Lung (tissue), 17 donors: ENCODE measurements at places on chromosomes 2 and 18.

DNA sequence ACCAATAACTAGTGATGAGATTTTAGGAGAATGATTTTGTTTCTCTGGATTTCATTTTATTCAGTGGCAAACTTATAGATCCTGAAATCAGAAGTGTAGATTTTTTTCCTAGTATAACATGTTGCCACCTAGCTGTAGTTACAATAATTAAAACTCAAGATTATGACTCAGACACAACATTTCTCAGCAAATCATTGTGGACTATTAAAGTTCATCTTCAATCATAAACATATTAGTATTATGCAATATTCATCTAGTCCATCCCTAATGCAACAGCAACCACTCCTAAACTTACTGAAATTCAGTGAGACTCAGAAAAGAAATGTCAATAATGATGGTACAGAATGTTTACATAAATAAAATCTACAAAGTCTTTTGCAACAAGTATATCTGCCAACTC lies 51.3 kb downstream of the USP34 start:
- DNase-seq, result no peak

GRCh38 chr18:1994471-1994870 lies 576.8 kb downstream of the METTL4 start:
- no peak for DNase-seq

GRCh38 chr18:65435534-65435933 lies 315.3 kb upstream of the CDH7 start:
- DNase-seq, result no peak

DNA sequence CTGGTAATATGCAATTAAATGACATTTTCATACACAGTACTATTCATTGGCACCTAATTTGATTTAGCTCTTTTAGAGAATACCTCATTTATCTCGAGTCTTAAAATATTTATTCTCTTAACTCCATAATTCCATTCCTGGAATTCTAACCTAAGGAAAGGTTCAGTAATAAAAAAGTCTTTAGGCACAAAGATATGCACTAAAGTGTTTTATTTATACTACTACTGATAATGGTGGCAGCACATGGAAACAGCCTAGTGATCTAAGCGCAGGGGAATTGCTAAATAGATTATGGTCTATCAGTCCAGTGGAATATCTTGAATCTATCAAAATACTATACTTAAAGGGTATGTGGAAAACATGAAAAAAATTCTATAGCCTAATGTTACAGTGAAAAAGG lies 142.5 kb upstream of the LTBP1 start:
- DNase-seq, result peak; percentile 35

GRCh38 chr2:27033253-27033852 lies 588 bp downstream of the TMEM214 start:
- no peak for DNase-seq

GRCh38 chr2:46545015-46545839 lies 65.9 kb downstream of the TMEM247 start:
- DNase-seq, result no peak

DNA sequence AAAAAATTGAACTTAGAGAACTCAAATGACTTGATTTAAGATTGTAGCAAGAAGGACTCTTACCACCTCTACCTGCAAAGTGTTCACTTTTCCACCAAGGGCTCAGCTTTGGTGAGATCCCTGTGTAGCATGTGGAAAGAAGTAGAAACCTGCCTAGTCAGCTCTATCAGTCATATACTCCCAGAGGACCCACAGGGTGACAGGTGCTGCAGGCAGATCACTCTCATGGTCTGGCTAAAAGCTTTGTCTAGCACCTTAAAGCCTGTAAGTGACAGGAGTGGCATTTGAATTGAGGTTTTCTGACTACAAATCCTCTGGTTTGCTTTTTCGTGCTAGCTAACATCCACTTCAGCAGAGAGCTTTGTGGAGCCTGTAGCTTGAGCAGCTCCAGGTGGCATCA lies 18.7 kb upstream of the NEMP2 start:
- DNase-seq, result no peak

GRCh38 chr2:12506846-12507245 lies 209.9 kb upstream of the TRIB2 start:
- no peak for DNase-seq

DNA sequence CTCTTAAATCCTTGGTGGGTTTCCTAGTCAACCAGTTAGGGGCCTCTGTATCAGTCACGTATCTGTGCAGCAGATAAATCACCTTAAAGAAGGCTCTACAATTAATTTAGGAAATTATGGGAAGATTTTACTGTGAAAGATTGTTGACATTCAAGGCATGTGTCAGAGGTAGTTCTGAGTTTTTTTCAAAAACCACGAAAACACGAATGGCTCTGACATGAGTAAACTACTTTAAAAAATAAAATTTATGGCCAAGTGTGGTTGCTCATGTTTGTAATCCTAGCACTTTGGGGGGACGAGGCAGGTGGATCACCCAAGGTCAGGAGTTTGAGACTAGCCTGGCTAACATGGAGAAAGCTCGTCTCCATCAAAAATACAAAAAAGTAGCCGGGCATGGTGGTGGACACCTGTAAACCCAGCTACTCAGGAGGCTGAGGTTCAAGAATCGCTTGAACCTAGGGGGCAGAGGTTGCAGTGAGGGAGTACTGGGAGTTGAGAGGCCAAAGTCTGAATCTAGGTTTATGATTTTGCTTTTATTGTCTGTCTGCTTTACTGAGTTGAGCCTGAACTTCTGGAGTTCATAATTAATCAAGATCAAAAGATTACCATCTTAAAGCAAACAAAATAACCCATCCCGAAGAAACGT lies 77.1 kb downstream of the SPRED2 start:
- DNase-seq, result no peak

GRCh38 chr2:42741140-42741539 lies 22.8 kb downstream of the OXER1 start:
- DNase-seq, result no peak

DNA sequence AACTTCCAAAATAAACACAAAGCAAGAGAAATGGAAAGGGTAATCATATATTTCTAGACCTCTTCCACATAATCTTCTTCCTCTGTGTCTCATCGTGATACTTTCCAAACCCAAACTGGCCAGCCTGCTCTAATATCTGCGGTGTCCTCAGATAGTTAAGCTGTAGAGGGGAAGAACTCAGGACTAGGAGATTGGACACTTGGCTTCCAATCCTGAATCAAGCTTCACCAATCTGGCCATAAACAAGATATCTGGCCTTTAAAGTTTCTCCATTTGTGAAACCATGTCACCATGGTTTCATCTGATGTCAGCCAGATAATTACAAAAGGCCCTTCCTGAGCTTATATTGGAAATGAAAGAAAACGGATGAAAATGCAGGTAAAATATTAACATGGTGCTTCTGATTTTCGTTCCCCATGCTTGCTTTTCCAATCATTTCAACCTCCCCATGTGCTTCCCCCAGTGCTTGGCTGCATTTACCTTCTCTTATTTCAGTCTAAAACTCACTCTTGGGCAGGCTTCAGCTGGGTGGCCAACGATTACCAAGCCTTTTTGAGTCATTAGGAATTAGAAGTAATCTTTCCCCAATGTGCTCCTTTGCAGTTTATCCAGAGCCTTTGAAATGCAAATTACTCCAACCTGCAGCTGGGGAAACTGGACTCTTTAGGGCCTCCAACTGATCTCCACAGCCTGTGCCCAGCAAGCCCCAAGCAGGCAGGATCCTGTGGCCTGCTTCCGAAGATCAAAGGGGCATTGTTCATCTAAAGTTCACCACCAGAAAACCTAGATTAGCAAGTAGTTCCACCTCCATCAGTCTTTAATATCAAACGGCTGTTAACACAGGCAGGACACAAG lies 44.5 kb upstream of the MYCN start:
- DNase-seq, result no peak
